ENCODE measurements at places on chromosomes 5 and 9.

GRCh38 chr5:141413540-141414069 lies 818 bp downstream of the PCDHGA10 start:
- no peak for DNase-seq

DNA sequence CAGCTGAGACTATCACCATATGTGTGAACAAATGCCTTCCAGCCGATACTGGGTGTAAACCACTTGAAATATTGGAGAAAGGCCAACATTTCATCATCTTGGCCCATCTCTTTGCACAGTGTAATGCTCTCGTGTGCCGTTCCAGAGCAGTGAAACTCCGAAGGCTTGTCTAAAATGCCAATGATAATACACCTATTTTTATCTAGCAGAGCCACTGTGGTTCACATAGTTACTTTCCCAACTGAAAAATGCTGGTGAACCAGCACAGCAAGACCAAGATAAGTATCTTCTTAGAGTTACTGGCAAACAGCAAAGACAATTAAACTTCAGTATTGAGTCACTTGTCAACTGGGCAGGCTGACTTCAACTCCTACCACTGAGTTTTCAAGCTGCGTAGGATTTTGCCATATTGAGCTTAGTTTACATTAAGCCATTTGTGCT lies 379.9 kb upstream of the ACTBL2 start:
- no peak for DNase-seq

DNA sequence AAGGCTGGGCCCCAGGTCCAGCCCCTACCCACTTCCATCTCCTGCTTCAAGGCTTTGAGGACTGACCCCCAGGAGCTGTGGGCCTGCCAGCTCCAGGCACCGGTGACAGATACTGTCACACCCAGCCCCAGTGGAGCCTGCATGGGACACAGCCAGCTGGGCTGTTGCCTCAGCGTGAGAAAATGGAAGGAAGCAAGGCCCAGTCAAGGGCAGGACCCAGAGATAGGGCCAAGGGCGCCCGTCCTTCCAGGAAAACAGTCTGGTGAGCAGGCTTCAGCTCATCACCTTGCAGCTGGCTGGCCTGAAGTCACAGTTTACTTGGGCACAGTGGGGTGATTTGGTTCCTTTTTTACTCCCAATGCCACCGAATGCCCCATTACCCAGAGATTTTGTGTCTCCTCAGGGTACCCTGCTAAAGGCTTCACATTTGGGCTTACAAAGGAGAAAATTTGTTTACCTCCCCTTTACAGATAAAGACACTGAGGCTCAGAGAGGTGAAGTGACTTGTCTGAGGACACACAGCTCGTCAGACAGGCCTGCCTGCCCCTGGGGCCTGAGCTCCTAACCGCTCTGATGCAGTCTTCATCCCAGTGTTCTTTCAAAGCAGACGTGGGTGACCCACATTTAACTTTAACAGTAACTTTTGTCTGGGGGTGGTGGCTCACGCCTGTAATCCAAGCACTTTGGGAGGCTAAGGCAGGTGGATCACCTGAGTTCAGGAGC lies 21.5 kb upstream of the WDR38 start:
- no peak for DNase-seq

DNA sequence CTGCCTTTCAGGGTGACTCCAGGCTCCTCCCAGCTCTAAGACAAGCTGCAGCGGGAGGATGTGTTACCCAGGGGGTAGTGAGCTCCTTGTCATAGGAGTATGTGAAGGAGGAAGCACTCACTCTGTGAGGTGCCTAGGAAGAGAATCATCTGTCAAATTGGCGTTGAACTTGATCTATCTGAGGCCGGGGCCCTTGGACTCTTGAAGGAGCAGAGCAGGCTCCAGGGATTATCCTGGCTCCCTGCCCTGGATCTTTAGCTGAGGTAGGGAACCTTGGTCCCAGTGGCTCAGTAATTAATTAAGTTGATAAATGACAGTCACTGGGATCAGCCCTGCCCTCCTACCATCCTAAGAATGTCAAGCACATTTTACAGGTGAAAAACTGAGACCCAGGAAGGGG lies 15.5 kb downstream of the ADGRD2 start:
- DNase-seq, result no peak

DNA sequence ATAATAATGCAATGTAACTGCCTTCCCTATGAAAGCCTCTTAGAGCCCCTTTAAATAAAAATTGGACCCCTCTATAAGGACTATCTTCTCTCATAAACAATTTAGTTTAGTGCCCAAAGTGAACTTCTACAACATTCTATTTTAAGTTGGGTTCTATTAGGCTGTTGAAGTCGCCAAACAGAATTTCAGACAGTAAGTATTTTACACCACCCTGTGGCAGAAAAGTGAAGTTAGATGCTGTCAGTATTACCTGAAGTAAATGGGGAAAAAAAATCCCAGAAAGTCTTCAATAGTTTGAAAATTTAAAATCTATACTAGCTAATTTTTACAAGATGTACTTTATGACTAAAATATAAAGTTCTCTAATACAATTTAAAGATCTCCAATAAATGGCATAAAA lies 29.5 kb downstream of the CAAP1 start:
- no peak for DNase-seq

DNA sequence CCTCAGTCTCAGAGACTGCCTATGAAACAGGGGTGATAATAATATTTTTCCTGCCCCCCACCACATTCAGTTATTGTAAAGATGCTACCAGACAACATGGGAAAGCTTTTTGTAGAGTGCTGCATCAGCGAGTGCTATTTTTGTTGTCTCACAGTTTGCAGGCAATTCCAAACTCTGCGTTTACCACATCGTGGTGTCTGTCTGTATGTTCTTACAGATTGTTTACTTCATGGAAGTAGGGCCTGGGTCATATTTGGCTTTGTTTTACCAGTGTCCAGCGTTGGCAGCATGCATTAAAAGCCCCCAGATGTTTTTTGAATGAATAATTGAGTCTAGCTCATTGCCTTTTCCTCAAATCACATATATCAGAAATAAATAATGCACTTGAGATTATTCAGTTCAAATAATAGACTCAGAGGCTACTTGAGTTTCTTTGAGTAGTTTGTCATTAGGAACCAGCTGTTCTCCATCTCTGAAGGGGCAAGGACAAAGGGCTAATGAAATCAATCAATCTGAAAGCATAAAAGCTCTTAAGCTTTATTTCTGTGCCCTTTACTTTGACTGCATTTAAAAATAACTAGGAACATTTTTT lies 243.7 kb downstream of the CWC27 start:
- no peak for DNase-seq

DNA sequence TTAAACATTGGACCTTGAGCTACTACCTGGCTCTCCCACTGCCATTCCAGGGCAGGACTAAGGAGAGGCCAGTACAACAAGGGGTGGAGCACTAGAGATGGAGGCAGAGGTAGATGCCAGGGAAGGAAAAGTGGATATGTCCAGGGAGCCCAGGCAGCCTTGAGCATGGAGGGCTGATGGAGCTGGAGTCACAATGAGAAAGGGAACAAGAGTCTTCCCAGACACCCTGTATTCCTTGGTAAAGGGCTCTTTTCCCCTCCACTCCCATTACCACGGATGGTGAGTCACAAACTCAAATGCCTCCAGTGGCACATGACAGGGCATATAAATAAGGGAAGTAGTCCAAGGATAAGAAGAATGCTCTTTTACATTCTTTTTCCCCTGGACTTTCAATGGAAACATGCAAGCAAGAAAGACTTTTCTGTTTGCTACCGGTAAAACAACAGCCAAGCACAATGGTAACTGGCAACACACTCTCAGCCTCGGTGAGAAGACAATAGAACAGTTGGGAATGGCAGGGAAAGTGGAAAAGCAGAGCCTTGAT lies 16.7 kb downstream of the ERAP1 start:
- DNase-seq, result no peak

DNA sequence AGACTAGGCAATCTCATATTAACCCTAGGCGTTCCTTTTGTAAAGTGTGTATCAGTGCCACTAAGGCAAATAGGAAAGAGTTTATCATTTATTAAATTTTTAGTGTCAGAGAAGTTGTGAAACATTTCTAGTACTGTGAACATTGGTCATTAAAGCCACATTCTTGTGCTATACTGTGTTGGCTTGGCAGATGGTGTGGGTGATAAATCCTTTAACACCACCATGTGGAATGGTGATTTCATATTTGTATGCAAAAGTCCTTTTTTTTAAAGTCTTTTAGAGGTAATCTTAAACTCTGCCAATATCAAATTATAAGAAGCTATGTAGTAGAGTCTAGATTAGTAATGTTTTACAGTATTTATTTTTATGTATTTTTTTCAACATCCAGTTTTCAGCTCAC lies 18.1 kb downstream of the SLC12A2 start:
- DNase-seq, result no peak

GRCh38 chr5:96257904-96258303 lies 175.1 kb downstream of the PCSK1 start:
- no peak for DNase-seq

DNA sequence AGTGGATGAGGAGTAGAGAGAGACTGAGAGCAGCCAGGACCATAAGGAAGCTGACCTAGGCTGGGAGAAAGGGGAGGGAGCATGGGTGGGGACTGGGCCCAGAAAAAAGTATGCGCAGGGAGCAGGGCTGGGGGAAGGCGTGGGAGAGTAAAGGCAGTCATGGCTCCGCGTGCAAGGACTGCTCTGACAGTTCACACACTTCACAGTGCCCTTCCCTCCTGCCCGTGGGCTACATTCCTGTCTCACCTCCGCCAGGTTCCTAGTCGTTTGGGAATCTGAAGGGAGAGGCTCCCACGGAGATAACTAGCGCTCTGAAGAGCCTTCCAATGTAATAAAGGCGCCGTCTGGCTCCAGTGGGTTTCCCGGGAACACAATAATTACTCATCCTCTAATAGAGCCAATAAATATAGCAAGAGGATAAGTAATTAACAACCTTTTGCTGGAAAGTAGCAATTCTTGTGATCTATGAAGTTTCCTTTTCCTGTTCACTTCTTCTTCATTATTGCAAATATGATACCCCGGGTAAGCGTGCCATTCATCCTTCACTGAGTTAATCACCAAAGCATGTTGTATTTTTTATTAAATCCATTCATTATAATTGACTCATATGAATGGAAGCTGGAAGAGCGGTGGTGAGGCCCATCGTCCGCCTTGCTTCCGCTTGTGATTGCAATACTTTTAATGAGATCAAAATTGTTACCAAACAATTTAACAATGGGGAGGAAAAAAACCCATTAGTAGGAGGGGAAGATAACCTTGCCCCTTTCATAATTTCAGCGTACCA lies 39.3 kb downstream of the TTLL11 start:
- DNase-seq, result no peak

DNA sequence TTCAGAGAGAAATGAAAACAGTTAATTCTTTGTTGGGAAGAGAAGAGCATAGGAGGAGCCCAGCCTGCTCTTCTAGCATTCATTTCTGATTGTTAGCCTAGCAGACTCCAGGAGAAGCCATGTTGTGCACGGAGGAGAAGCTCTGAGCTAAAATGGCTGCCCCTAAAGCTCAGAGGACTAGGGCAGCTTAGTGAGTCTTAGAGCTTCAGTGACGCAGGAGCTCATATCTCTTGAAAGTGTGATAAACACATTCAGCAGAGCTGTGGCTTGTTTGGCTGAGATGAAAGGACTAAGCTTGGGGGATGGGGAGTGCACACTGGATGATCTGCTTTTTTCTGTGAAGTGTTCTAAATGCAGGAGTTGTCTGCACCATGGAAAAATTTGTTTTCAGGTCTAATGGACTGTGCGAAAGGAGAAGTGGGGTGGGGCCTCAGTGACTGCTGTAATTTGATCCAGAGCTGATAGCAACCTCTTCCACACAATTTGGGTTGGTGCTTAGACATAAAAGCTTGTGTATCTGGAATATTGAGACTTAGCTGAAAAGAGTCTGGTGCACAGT lies 58.5 kb downstream of the ZNF462 start:
- no peak for DNase-seq

GRCh38 chr5:5480481-5481111 lies 58.1 kb downstream of the ICE1 start:
- DNase-seq, result no peak

DNA sequence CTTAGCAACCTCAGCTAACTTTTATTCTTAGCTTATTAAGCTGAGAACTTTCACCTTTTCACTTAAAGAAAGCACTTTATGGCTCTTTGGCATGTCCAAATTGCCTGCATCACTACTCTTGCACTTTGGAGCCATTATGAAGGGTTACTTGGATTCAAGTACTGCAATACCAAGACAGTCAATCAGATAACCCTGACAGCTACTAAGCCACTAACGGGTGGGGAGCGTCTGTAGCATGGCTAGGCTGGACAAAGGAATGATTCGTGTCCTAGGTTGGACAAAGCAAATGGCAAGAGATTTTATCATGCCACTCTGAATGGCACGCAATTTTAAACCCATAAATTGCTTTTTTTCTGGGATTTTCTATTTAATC lies 39.6 kb downstream of the TRPM6 start:
- DNase-seq, result no peak

GRCh38 chr9:1528456-1528855 lies 478.3 kb downstream of the DMRT2 start:
- DNase-seq, result no peak

DNA sequence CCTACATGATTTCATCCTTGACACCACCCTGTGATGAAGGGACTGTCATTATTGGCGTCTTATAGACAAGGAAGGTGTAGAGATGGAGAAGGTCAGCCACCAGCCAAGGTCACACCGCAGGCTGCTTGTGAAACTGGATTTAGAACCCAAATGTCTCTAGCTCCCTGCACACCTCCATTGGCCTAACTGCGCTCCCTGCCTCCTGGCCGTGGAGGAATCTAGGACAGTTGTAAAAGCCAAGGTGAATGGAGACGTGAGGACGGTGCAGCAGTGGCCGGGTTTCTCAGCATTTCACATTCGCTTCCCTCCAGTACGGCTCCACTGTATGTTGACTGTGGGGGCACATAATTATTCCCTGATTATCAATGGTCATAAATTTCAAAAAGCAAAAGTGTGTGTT lies 119.9 kb downstream of the NSG2 start:
- DNase-seq, result no peak

DNA sequence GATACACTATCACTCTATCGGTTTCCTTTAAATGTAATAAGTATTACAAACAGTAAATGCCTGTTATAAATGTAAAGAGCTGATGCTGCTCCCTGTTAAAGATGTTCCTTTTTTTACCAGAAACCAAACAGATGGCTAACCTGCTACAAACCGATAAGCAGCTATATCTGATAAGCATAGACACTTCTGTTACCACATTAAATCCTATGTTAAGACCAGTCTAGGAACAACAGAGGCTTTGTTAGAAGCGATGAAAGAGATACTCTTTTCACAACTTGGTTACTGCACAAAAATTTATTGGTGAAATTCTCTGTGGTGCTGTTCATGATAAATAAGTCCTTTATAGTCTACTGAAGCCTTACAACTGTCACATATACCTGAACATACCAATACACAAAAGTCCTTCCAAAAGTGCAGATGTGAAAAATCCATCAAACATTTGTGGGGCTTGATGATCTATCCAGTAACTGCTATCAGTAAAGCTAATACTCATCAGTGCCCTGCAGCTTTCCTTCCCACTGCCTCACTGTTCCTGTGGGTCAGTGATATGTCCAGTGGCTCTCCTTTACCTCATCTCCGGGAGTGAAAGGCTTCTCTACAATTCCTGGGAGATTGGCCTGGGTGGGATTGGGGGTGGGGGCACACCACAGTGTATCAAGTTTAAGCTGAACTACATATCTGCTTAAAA lies 25.8 kb upstream of the PRXL2C start:
- no peak for DNase-seq
